ENCODE measurements at places on chromosomes 12 and 14.

- DNase-seq, result no peak
Measured at GRCh38 chr14:68043752-68044151, 224.2 kb downstream of the RAD51B start.

DNA sequence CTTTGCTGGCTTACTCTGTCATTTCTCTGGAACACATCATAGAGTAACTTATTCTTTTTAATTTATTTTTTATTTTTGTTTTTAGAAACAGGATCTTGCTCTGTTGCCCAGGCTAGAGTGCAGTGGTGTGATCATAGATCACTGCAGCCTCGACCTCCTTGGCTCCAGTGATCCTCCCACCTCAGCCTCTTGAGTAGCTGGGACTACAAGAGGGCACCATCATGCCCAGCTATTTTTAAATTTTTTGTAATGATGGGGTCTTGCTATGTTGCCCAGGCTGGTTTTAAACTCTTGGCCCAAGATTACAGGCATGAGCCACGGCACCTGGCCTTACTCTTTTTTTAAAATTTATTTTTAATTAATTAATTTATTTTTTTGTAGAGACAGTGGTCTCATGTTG lies 32.2 kb upstream of the RD3L start:
- no peak for DNase-seq

DNA sequence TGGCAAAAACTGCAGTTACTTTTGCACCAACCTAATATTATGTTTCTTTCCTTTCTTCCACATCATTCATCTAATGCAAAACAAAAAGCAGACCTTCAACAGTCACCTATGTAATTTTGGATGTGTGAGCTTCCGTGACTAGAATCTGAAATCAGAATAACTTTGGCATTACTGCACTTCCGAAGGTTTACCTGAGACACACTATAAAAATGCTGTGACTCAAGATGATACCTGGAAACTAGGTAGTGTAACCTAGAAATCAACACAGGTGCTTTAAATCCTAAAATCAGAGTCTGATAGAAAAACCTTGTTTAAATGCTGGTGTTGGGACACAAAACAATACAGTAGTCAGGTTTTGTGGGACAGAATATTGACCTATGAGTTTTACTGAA lies 2.2 kb downstream of the BTBD7 start:
- DNase-seq, result no peak

DNA sequence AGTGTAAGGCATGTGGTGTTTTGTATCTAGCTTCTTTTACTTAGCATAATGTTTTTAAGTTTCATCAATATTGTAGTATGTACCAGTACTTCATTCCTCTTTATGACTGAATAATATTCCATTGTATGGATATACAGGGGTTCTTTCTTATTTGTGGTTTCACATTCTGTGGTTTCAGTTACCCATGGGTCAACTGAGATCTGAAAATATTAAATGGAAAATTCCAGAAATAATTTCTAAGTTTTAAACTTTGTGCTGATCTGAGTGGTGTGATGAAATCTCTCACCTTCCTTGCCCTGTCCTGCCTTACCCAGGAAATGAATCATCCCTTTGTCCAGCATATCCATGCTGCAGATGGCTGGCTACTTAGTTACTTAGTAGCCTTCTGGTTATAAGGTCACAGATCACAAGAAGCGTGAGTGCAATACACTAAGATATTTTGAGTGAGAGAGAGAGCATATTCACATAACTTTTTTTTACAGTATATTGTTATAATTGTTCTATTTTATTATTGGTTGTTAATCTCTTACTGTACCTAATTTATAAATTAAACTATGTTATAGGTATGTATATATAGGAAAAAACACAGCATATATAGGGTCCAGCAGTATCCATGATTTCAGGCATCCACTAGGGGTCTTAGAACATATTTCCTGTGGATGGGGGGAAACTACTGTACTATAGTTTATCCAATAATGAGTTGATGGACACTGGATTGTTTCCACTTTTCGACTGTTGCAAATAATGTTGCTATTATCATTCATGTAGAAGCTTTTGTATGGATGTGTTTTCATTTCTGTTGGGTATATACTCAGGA lies 59.6 kb upstream of the LRTM2 start:
- no peak for DNase-seq

DNA sequence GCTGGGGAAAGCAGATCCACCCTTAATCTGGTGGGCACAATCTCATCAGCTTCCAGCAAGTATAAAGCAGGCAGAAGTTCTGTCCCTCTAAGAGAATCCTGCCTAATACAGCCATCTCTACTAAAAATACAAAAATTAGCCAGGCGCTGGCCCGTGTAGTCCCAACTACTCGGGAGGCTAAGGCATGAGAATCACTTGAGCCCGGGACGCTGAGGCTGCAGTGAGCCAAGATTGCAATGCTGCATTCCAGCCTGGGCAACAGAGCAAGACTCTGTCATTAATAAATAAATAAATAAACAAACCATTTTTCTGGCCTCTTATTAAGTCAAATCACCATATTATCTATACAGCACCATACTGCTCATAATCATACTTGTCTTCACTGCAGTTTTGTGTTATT lies 111.2 kb downstream of the MED13L start:
- no peak for DNase-seq

Data from hindlimb muscle (tissue), 1 donor.